ENCODE measurements at places on chromosomes 5 and 9.

GRCh38 chr9:117013440-117013995 lies 326.4 kb downstream of the TRIM32 start:
- DNase-seq = peak; percentile 23

DNA sequence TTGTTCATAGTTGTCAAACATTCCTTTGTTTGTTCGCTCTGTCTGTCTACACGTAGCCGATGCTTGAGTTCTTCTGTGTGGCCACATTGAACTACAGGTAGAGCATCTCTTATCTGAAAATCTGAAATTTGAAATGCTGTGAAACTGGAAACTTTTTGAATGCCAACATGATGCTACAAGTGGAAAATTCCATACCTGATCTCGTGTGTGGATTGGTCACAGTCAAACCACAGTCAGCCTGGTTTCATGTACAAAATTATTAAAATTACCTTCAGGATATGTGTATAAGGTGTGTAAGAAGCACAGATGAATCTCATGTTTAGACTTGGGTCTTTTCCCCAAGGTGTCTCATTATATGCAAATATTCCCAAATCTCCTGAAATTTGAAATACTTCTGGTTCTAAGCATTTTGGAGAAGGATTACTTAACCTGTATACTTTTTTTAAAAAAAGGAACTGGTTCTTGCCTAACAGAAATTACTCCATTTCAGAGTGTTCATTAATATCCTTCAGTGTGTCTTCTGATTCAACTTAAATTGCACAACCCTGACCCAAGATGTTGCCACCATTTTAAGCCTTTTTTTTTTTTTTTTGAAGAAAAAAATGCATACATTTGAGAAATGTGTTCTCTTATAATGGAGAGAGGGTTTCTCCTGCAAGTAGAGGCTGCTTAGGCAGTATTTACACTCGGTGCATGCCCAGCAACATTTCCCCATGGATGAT lies 254.3 kb downstream of the MAST4 start:
- DNase-seq = no peak

- DNase-seq = no peak
Measured at GRCh38 chr5:88768411-88768810, 114.6 kb downstream of the MEF2C start.

- DNase-seq = no peak
Measured at GRCh38 chr5:96388176-96388575, 44.9 kb downstream of the PCSK1 start.

GRCh38 chr5:143431789-143432188 lies 28.3 kb upstream of the NR3C1 start:
- no peak for DNase-seq

GRCh38 chr5:72599065-72599433 lies 91.8 kb upstream of the ZNF366 start:
- no peak for DNase-seq

DNA sequence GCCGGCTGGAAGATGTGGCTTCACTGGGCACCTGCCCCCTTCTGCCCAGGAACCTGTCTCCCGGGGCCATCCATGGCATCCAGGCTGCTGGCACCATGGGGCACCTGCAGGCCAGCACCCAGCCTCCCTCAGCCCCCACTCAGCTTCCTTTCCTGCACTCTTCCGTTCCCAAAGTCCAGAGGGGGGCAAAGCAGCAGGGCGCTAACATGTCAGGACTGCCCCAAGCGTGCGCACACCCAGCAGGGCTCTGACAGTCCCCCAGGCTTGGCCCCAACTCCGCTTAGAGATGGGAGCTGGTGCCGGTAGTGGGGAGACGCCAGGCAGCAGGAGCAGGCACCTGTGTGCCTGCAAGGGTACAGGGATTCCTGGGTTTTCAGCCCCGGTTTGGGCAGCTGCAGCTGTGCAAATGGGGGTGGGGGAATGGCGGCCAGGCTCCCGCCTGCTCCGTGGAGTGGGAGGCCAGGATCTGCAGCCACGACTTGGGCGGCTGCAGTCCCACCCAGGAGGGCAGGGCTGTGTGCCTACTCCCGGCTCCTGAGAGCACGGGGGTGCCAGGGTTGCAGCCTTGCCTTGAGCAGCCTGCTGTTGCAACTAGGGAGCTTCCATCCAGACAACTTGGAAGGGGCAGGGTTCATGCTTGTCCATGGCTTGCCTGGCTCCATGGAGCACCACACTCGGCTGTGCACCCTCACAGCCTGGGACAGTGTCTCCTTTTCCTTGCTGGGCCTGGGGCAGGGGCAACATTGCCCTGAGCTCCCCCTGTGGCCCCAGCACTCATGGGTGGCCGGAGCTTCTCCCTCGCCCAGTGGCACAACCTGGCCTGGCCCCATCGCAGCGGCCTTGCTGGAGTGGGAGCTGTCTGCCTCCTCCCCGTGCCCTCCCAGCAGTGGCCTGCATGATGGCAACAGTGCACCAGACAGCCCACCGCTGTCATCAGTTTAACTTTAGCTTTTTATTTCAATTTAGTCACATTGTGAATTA lies 561.1 kb downstream of the MTRR start:
- no peak for DNase-seq

DNA sequence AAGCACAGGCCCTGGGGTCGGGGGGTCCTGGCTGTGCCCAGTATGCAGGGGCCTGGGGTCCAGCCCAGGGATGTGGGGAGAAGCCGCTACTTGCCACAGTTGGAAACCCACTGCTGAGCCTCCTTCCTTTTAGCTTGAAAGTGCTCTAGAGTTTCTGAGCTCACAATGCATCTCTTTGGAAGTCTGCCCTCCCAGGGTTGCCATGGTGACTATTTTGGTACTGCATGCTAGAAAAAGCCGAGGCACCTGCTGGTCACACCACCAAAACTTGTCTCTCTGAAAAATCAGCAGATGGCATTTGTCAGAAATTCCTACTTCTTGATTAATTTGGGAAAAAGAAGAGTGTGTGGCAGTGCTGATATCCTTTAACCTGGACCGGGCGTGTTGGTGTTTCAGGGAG lies 151.8 kb downstream of the SEC61B start:
- DNase-seq = peak; percentile 84

DNA sequence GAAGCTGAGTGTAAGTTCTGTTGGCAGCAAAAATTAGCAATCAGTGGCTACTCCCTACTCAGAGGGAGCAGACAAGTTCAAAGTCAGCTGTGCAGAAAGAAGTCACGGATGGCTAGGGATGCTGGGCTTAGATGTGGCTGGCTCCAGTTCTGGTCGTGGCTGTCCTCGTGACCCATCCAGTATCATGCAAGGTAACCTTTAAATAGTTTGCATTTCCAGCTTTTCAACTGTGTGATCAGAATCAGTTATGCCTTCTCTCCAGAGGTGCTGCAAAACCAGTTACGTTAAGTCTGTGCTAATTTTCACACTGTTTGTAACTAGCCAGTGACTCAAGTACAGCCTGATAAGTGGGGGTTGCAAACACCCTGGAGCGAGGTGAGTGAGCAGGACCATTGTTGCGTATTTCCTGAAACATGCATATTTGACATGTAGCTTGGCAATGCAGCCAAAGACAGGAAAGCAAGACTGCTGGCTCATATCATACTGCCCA lies 302.4 kb downstream of the ATPSCKMT start:
- DNase-seq = no peak

- DNase-seq = no peak
Measured at GRCh38 chr9:80775530-80775929, 913.8 kb downstream of the TLE1 start.

GRCh38 chr5:142012186-142012785 lies 541 bp downstream of the GNPDA1 start:
- peak; percentile 9 for DNase-seq

GRCh38 chr5:55104946-55105701 lies 2.7 kb downstream of the GZMA start:
- DNase-seq = no peak

DNA sequence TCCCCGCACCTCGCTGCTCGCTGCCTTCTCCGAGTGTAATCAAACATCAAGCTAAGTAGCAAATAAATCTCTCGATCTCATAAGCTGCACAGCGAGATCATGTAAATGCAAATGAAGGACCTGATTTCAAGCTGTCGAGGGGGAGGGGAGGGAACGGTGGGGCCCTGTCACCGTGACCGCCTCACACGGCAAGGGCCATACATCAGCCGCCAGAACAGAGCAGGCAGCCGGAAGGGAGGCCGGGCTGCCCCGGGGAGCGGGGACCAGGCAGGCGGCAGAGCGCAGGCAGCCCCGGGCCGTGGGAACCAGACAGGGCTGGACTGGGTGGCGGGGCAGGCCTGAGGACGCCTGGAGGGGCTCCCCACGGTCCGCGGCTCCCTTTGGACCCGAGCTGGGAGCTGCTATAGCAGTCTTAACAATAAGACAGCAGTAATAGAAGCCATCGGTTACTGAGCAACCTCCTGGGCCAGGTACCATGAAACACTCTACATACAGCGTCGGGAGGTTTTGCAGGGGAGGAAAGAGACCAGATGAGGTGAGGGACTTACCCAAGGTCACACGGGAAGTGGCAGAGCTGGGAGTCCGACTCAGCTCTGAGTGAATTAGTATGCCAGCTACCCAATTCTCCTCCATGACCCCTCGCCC lies 76.8 kb downstream of the CFAP77 start:
- DNase-seq = peak; percentile 74

- DNase-seq = no peak
Measured at GRCh38 chr5:139488260-139488659, 5.7 kb upstream of the STING1 start.

DNA sequence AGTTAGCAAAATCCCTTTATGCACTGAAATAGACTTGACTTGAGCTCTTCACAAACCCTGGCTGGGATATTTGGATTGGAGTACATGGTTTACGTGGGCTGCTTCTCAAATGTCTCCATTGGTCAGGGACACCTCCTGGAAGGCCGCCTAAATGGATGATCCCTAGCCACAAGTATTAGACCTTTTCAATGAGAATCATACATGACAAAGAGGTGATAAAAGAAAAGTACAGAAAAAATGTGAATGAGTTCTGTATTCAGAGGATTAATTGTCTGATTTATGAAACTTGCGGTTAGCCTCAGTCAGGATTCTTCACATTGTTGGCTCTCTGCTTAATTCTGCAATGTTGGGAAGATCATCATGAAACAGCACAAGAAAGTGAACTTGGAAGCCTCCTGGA lies 752.8 kb upstream of the ADAMTS16 start:
- no peak for DNase-seq

- no peak for DNase-seq
Measured at GRCh38 chr9:123424131-123424530, 68.1 kb downstream of the CRB2 start.

DNA sequence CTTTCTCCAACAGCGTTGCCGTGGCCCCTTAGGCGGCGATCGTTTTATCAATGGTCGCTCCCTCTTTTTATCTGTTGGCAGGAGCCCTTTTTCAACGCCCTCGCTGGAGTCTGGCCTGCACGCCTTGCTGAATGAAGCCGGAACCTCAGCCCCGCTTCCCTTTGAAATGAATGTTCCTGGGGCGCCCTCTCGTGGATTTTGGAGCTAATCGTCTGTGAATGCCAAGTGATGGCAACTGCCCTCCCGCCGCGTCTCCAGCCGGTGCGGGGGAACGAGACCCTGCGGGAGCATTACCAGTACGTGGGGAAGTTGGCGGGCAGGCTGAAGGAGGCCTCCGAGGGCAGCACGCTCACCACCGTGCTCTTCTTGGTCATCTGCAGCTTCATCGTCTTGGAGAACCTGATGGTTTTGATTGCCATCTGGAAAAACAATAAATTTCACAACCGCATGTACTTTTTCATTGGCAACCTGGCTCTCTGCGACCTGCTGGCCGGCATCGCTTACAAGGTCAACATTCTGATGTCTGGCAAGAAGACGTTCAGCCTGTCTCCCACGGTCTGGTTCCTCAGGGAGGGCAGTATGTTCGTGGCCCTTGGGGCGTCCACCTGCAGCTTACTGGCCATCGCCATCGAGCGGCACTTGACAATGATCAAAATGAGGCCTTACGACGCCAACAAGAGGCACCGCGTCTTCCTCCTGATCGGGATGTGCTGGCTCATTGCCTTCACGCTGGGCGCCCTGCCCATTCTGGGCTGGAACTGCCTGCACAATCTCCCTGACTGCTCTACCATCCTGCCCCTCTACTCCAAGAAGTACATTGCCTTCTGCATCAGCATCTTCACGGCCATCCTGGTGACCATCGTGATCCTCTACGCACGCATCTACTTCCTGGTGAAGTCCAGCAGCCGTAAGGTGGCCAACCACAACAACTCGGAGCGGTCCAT lies 10.0 kb downstream of the S1PR3 start:
- DNase-seq = peak; percentile 92

- no peak for DNase-seq
Measured at GRCh38 chr5:163867738-163868137, 362.3 kb downstream of the MAT2B start.

- no peak for DNase-seq
Measured at GRCh38 chr9:107269681-107270080, 13.4 kb upstream of the RAD23B start.

GRCh38 chr5:99179206-99179605 lies 250.4 kb upstream of the CHD1 start:
- no peak for DNase-seq

DNA sequence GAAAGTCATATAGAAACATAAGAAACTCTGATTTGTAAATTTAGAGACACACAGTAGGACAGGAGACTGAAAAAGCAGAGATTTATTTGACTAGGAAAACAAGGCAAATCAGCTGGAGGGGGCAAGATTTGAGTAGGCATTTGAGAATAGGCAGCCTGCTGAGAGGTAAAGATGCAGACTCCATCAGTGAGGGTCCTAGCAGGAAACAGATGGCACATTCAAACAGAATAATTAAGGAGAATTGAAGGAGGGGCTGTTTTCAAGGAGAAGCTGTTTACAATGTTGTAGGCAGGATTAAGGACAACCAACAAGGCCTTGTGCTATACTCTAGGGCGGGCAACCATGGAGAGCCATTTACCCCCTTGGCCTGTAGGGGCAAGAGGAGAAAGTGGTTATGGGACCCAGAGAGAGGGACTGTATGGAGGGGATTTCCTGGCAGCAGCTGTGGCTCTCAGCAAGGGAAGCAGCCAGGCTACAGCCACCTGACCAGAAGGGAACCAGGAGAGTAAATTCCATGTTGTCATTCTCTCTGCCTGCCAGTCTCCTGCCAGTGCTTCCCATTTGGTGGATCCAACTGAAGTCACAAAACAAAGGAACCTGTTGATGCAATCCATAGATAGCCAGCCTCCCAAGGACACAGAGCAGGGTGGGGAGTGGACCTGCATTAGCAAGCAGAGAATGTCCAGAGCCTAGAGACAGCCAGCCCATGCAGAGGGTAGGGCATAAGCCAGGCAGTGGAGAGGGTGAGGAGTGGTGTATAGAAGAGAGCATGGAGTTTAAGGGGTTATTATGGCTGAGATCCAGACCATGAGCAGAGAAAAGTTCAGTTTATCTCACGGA lies 38.2 kb downstream of the PAPPA start:
- DNase-seq = peak; percentile 60

GRCh38 chr9:109475526-109475925 lies 22.6 kb downstream of the PTPN3 start:
- no peak for DNase-seq

- peak; percentile 34 for DNase-seq
Measured at GRCh38 chr5:24816206-24816605, 171.4 kb upstream of the CDH10 start.

- no peak for DNase-seq
Measured at GRCh38 chr5:11863911-11864310, 40.3 kb downstream of the CTNND2 start.

DNA sequence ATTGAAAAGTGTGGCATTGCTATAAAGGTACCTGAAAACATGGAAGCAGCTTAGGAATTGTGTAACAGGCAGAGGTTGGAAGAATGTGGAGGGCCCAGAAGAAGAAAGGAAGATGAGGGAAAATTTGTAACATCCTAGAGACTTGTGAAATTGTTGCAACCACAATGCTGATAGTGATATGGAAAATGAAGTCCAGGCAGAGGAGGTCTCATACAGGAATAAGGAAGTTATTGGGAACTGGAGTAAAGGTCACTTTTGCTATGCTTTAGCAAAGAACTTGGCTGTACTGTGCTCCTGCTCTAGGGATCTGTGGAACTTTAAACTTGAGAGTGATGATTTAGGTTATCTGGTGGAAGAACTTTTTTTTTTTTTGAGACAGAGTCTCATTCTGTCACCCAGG lies 43.5 kb downstream of the PTPDC1 start:
- DNase-seq = no peak

Measured in brain (organoid and tissue), 16 donors.